ENCODE measurements at places on chromosomes 2 and 18. TPM values are rescaled to one million over a fixed set of nuclear protein-coding genes. Genes with fewer than 3 reads are reported as not detected.
A peak's percentile ranks its signal among the peaks of the same experiment; 100 is the strongest.

AOX1 gene
- 3.4 TPM for total RNA-seq

DNA sequence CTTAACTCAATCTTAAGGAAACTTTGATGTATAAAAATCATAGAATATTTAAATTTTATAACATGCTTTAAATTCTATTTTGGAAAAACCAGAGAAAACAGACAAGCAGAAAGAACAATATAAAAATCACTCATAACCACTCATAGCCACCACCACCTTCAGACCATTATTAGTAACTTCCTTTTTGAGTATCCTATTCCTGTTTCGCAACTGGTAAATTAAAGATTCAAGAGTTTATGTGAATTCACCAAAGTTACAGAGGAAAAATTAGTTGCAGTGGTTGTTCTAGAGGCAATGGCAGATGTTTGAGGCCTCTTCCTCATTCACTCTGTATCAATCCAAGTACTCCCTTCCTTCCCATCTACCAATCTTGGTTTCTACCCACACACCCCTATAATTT, 49.3 kb upstream of the PROKR1 start:
- no peak for DNase-seq

- peak; percentile 31 for DNase-seq
Observed at GRCh38 chr2:203772456-203773165, 66.2 kb downstream of the CD28 start.

GRCh38 chr2:109437325-109438090, 176.3 kb downstream of the SEPTIN10 start:
- DNase-seq: no peak

DNA sequence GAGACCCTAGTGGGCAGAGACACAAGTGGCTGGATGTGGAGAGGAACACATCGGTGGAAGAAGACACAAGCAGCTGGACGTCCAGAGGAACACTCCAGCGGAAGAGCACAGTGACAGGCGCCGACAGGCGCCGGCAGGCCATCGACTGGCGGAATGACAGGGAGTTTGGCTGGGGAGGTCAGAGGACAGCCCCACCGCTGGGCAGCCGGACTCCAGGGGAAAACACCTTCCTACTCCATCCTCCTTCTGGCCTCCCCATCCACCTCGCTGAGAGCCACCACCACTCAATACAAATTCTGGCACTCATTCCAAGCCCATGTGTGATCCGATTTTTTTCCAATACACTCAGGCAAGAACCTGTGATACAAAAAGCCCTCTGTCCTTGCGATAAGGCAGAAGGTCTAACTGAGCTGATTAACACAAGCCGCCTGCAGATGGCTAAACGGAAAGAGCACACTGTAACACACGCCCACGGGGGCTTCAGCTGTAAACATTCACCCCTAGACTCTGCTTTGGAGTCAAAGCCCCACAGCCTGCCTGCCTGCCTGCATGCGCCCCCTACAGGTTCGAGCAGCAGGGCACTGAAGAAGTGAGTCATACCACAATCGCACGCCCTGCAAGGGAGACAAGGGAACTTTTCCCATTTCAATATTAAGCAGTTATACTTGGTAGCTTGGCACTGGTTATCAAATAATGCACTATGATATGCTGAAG, 50.2 kb upstream of the LRP1B start:
- peak; percentile 15 for DNase-seq

AQP12B gene
- total RNA-seq: not detected

- no peak for DNase-seq
Observed at GRCh38 chr2:240933048-240933965, 27.2 kb downstream of the CROCC2 start.

CCDC74B gene
- 3.0 TPM for total RNA-seq

DNA sequence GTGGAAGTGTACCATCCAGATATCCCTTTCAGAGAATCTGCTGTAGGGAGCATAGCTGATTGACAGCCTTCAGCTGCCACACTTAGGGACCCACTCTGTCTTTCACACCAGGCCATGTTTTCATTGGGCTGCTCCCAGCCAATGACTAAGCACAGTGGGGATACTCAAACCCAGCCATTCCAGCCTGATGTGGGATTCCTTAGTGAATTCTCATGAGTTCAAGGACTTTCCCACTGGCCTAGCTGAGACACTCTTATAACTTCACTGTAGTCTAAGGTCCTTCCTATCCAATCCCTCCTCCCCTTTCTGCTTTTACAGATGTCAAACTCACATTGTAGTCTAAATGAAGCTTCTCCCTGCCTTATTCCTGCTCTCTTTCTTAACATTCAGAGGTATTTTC, 201.2 kb downstream of the PIK3C3 start:
- peak; percentile 53 for DNase-seq

DNA sequence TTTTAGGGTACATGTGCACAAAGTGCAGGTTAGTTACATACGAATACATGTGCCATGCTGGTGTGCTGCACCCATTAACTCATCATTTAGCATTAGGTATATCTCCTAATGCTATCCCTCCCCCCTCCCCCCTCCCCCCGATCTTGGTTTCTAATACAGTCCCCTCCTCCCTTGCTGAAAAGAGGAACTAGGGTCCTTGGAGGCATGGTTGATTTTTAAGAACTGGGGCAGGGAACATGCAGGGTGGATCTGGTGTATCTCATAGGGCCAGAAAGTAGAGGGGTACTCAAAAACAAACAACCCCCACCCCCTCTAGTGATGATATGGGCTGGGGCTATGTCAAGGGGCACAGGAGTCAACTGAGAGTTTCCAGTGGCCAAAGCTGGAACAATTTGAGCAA, 153.4 kb downstream of the UBR3 start:
- no peak for DNase-seq

CCDC178 gene
- not detected for total RNA-seq
